ENCODE measurements at places on chromosomes 3 and 15. TPM values are rescaled to one million over a fixed set of nuclear protein-coding genes. Genes with fewer than 3 reads are reported as not detected.

LDHAL6B gene
- total RNA-seq = not detected

ROPN1 gene
- not detected for total RNA-seq

GRCh38 chr15:30958219-30958618 is 33.2 kb downstream of the MTMR10 start:
- DNase-seq = no peak

GRCh38 chr3:9514306-9514705 is 39.3 kb downstream of the LHFPL4 start:
- DNase-seq = no peak

DNA sequence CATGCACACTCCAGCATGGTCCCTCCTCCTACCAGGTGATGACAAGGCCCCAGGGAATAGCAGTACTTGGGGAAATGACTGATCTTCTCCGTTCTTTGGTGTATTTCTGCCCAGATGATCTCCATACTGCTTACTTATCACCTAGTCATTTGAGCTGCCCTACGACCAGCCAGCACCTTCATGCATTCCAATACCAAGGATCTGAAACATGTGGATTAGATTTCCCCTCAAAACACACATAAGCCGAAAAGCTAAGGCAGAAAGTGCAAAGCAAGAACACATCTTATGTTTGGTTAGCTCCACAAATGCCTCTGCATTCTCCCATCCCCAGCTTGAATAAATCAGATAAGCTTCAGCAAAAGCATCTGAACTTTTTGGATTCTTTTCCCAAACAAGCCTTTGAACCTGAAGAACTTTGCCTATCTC is 64.8 kb upstream of the BCL6 start:
- no peak for DNase-seq

DNA sequence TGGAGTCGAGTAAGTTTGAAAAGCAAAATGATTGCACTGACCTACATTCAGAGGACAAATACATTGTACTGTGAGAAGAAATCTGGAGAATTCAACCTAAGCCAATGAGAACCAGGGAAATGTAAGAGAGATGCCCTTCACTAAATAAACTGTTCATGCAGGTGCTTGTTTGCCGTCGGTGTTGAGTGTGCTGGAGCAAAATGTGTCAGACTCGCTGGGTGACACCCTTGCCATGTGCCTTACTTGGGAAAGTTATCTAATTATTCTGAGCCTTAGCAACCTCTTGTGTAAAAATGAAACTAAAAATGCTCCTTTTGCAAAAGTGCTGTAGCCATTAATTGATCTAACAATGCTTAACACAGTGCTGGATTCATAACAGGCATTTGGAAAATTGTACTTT is 140.4 kb downstream of the GABRB3 start:
- no peak for DNase-seq

- DNase-seq = no peak
These were observed 13.1 kb upstream of the GP9 start for GRCh38 chr3:129047553-129047839.

- no peak for DNase-seq
These were observed 203.2 kb downstream of the CGGBP1 start for GRCh38 chr3:87855616-87856015.

- no peak for DNase-seq
These were observed 790 bp downstream of the SKOR1 start for GRCh38 chr15:67825881-67826716.

GRCh38 chr15:47209591-47209990 is 507.7 kb upstream of the SEMA6D start:
- no peak for DNase-seq

GRCh38 chr3:159938714-159939113 is 49.9 kb upstream of the IL12A start:
- DNase-seq = no peak
